Stimulated activated CD4-positive, alpha-beta T cell treated with anti-CD3 and anti-CD28 coated beads, Interleukin-4, amount 100 ng/mL, for 24 hours (primary cell): ENCODE measurements at places on chromosomes 4 and X.

DNA sequence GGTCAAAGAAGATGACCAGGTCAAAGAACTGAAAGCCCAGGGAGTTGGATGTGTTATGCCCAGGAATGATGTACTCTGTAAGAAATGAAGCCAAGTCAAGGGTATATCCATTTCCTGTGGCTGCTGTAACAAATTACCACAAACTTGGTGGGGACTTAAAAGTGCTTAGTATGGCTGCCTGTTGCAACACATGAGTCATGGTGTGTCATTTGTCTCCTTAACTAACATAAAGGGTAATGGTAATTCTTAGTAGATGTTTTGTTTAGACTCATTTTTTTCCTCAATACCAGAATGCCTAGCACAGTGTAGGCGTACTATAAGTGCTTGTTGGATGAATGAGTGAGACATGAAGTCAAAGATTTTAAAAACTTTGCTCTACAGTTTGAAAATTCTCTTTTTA lies 45.7 kb downstream of the SYTL5 start:
- no peak for DNase-seq

DNA sequence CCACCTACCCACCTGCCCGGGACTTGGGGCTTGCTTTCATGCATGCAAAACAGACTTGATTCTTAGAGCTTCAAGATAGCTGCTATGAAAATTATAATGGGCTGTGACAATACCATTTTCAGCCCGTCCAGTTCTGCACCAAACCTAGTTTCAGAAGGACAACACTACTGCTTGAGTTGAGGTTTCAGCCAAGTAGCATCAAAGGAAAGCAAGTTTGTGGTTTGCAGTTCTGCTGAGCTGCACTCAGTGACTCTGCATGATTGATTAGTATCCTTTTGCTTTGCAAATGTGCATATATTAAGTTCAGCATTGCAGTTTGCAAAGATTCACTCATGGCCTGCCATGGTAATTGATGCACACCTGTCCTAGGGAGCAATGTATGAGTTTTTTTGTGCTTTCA lies 442.7 kb downstream of the RPA4 start:
- no peak for DNase-seq

- DNase-seq, result no peak
Observed at GRCh38 chr4:29073571-29073970, 1646.6 kb upstream of the PCDH7 start.

GRCh38 chr4:184825141-184825895 lies 450 bp downstream of the ACSL1 start:
- DNase-seq, result peak; percentile 42

GRCh38 chr4:94582517-94582916 lies 130.8 kb downstream of the PDLIM5 start:
- no peak for DNase-seq

- DNase-seq, result no peak
Observed at GRCh38 chr4:185726931-185727330, 85.1 kb downstream of the SORBS2 start.

GRCh38 chr4:24928708-24929107 lies 15.9 kb upstream of the CCDC149 start:
- DNase-seq, result no peak

GRCh38 chr4:152363086-152363485 lies 172.8 kb downstream of the FBXW7 start:
- no peak for DNase-seq

DNA sequence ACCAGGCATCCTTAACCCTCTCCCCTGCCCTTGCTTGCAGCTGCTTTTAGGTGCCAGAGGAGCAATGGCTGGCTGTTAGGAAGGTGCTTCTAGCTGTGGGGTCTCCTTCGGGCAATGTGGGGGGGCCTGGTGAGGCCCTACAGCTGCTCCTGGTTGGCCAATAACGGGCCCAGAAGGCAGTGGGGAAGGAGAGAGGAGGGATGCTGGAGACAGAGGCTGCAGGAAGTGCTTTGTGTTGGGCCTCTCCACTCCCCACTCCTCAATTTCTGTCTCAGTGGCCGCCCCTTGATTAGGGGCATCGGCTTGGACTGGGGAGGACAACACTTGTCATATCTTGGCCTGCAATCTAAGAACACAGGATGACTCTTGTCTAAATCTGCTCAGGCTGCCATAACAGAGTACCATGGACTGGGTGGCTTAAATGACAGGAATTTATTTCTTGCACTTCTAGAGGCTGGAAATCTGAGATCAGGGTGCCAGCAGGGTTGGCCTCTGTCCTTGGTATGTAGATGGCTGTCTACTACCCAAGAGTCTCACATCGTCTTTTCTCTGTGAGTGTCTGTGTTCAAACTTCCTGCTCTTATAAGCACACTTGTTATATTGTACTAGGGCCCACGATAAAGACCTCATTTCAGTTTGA lies 374.3 kb downstream of the MID1IP1 start:
- DNase-seq, result no peak

GRCh38 chr4:184934184-184934583 lies 84.1 kb upstream of the HELT start:
- no peak for DNase-seq

GRCh38 chrX:73214426-73215094 lies at the start of gene NAP1L2:
TSS of gene NAP1L2 (minus strand) at chrX:73214851. CDS start at chrX:73214492, 359 bp downstream.
- DNase-seq, result peak; percentile 23
